ENCODE measurements at places on chromosomes 7 and 10. TPM values are rescaled to one million over a fixed set of nuclear protein-coding genes. Genes with fewer than 3 reads are reported as not detected.

DNA sequence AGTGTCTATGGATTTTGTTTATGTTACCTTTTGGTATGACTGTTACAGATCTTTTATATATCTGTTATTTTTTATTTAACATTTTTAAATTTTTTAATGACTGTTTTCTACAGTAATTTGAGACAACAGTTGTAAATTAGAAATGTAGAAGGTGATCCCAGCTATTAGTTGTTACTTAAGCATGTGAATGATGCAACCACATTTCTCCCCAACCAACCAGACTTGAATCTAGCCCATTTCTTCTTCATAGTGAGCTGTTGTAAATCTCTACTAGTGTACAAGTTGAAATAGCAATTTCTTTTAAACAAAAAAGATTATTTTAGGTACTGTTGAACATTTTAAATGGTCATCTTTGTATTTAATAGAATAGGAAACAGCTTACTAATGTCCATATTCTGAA, 18.0 kb downstream of the TMEM106B start:
- no peak for DNase-seq

GRCh38 chr10:55509168-55509567, 708.1 kb upstream of the PCDH15 start:
- DNase-seq: no peak

DNA sequence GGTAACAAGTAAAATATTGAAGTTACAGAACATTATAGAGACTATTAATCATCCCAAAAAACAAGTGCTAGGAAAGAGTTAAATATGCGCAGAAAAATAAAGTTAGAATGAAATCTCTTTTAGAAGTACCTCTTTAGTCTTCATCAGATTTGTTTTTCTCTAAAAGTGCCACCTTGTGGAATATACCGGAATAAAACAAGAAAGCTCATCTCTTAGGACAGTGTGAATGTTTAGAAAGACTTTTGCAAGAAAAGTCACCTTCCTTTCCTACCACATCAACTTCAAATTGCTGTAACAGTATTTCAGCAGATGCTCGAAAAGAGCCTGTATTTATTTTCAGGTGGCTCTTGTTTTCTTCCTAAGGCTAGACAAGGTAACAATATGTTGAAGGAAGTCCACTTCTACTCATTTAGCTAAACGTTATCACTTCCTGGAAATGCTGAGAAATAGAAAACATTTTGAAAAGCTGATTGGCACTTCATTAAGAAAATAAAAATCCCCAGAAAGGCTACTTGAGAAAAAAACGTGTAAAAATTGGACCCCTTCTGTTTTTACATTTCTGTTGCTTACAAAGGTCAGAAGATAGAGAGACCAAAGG, 19.8 kb upstream of the FAM133B start:
- DNase-seq: no peak

DNA sequence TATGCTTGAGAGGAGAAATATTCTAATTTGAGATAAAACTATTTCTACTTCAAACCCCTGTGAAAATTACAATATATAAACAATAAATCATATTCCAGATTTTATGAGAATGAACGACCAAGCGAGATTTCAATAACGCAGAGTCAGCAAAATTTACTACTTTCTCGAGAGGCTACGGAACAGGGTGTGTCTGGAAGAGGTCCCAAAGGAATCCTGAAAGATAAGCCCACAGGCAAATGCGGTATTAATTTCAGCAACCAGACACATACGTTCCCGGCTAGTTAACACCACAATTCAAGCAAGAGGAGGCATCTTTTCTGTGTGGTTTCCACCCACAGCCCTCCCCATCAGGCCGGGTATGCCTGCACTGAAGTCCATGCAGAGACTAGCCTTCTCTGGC, 26.4 kb downstream of the BEND7 start:
- no peak for DNase-seq

DNA sequence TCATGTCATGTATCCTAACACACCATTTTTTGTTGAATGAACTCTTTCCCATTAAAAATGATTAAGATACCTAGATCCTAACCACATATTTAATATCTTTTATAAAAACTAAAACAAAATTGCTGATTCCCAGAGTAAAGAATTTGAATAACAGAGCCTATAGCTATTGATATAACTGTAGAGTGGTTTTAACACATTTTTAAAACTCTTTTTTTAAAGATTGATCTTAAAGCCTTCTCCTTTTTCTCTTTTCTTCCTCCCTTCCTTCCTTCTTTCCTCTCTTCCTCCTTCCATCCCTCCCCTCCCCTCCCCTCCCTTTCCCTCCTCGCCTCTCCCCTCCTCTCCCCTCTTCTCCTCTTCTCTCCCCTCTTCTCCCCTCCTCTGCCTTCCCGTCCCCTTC, 605.4 kb upstream of the FZD8 start:
- no peak for DNase-seq

DNA sequence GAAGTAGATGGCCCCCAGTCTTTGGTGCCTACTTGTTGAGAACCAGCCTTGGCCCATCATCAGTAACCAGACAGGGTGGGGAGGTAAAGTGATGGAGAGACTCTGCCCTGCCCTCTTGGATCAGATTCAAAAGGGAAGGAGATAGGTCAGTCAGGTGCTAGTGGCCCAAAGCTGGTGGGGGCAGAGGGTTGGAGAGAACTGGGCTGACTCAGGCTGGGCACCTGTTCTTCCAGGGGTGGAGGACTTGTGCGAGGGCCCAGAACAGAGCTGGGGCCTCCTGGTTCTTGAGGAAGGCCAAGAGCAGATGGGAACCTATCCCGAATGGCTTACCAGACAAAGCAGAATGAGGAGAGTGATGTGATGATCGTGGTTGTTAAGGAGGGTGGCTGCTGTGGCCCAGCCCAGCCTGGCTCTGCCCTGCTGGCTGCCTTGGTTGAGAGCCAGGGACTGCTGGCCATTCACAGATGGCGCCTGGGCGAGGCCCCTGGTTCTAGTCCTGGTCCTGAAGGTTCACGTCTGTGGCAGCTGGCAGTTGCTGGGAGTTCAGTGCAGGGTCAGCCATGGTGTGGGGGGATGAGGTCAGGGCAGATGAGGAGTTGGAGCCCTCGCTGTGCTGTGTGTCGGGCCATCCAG, 36.6 kb downstream of the PALD1 start:
- DNase-seq: no peak

DNA sequence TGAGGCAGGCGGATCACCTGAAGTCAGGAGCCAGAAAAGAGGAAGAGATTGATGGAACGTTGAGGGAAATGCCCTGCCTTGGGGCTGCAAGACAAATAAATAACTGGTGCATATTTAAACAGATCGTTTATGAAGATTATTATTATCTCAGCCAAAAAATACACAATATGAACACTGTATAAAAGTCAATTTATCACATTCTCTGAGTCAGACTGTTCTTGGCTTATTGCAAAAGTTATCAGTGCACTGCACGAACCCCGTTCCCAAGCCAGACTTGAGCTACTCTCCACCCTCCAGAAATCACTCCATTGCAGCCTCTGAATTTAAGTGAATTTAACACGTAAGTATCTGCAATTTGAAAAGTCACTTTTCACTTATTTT, 1.6 kb downstream of the DNMBP start:
- DNase-seq: no peak

DNA sequence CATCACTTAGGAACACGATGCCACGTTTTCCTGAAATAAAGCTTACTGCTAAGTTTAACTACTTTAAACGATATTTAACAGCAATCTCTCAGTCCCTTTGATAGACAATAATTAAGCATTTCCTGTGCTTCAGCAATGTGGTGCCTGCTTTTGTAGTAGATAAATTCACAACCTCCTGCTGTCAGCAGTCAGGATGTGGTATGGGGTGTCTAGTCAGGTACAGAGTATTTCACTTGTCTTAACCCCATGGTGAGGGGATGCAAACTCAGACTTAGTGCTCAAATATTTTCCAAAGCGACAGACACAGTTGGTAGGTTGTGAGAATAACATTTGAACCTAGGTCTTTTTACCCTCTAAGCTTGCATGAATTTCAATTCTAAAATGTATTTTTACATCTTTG, 526.2 kb upstream of the PFKP start:
- DNase-seq: no peak

DNA sequence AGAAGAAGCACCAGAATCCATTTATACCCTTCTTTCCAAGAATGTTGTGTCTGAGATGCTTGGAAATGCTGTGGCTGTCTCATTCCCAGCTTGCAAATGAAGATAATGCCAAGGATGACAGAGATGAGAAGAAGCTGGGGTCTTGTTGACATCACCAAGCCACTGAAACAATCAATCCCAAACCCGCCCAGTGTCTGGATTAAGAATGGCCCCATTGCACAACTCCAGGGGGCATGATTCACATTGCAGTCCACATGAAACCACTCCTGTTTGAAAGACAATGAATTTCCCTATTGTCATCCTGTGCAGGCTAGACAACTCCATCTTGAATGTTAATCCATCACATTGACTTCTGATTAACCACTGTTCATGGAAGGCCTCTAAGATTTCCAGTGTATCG, 28.6 kb downstream of the SORBS1 start:
- DNase-seq: no peak

- no peak for DNase-seq
These were observed 139.4 kb downstream of the TACC2 start for GRCh38 chr10:122128357-122128756.

DNA sequence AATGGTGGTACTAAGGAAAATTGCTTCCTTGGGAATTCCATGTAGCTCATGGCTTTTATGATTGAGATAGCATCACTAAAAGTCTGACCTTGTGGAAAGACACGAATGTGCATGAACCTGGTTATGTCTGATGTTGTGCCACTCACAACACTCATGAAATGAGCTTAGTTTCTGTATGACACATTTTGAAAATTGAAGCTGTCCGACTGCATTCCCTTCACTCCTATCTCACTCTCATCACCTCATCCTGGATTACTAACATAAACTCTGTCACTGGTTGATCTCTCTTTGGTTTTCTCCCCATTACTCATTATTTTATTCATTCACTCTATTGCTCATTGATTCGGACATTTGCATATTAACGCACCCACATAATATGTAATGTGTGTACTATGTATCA, 190.0 kb upstream of the VWC2 start:
- no peak for DNase-seq

DNA sequence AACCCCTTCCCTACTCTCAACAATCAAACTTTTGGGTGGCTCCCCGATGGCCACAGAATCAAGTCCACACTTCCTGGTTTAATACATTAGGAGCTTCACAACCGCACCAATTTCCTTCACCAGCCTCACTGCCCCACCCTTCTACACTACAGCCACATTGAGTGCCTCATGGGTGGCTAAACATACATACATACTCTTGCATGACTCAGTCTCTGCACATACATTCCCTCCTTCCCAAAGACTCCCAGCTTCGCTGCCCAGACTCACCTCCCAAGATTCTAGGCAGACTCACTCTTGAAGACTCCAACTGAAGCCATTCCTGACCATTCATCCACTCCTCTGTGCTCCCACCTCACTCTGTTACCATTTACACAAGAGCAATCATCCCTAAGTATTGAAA, 15.9 kb downstream of the VPS41 start:
- no peak for DNase-seq

Gene CYP2W1
- total RNA-seq: not detected

Gene GRID2IP
- 0.28 TPM for total RNA-seq

Gene EIF4EBP2
- 24.3 TPM for total RNA-seq

Gene CALN1
- not detected for total RNA-seq
